ENCODE measurements at places on chromosomes 16 and 17.
A peak's percentile ranks its signal among the peaks of the same experiment; 100 is the strongest.

- DNase-seq, result no peak
Measured at GRCh38 chr16:84045001-84045817, 2.6 kb upstream of the SLC38A8 start.

DNA sequence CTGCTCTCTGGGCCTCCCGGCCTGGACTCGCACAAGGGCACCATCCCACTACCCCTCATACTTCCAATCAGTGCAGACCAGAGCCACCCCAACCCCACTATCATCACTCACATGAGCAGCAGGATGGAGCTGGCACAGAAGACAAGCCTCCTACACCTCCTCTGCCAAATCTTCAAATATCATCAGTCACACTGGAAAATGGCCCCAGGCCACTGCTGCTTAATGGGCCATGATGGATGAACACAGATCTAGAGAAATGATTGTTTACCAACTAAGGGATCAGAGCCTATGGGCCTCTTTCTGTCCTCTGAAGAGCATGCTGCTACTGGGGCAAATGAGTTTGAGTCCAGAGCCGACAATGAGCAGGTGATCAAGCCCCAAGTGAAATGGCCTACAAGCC lies 165.5 kb downstream of the GRIN2A start:
- no peak for DNase-seq

- no peak for DNase-seq
Measured at GRCh38 chr17:27536781-27537180, 80.5 kb downstream of the KSR1 start.

DNA sequence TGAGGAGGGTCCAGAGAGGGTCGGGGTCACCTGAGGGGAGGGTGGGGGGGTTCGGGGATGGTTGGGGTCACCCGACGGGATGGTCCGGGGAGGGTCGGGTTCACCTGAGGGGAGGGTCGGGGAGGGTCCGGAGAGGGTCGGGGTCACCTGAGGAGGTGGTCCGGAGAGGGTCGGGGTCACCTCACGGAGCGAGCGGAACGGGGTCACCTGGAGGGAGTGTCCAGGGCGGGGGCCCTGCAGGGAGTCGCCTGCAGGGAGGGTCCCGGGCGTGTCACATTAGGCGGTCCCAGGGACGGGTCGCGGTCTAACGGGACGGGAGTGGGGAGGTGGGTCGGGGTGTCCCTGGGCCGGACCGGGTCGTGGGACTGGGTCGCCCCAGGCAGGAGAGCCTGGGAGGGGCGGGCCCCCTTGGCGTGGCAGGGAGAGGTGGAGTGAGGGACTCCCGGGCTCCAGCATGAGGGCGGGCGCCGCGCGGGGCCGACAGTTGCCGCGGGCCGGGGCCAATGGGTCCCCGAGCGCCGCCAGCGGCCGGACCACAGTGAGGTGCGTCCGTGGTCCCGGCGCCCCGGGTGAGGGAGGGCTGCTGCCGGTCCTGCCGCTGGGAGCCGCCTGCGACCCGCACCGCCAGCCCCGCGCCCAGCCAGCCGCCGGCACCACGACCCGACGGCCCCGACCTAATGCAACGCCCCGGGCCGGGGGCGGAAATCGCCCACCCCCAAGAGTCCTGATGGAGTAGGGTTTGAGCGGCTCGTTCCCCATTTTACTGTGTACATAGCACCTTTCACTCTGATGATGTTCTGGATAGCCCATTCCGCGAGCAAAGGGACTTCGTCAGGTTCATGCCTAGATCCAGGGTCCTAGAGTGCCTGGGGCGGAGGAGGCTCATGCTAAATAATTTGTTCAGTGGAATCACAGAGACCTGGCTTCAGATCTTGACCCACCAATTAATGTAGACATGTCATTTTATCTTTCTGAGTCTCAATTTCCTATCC lies 1.2 kb upstream of the ABCA3 start:
- DNase-seq, result no peak

DNA sequence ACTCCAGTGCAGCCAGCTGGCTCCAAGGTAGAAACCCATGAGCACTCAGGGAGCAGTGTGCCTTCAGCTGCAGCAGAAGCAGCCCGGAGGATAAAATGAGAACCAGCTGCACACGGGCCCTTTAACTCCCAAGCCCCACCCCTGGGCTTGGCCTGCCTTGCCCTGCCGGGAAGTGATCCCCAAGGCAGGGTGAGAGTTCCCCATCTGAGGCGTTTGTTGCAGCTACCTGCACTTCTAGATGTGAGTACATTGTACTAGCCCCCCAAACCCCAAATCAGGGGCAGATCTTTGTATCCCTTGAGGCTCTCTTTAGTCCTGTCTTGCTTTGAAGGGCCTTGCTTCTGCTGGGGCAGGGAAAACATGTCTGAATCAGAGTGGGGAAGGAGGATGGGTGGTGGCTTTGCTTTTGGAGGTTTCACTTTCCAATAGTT lies at the start of gene MVP:
TSS of gene MVP (plus strand) at position 192 of the 431 bp plus-strand sequence. CDS start 10,088 bp downstream, outside the sequence.
- DNase-seq, result no peak

- DNase-seq, result no peak
Measured at GRCh38 chr17:11618861-11619566, 20.7 kb downstream of the DNAH9 start.

- DNase-seq, result no peak
Measured at GRCh38 chr16:62283-62967, 8.8 kb downstream of the SNRNP25 start.

- DNase-seq, result peak; percentile 68
Measured at GRCh38 chr17:50056217-50056960, 479 bp downstream of the ITGA3 start.

- peak; percentile 84 for DNase-seq
Measured at GRCh38 chr16:31476303-31477219, 4.6 kb downstream of the TGFB1I1 start.

DNA sequence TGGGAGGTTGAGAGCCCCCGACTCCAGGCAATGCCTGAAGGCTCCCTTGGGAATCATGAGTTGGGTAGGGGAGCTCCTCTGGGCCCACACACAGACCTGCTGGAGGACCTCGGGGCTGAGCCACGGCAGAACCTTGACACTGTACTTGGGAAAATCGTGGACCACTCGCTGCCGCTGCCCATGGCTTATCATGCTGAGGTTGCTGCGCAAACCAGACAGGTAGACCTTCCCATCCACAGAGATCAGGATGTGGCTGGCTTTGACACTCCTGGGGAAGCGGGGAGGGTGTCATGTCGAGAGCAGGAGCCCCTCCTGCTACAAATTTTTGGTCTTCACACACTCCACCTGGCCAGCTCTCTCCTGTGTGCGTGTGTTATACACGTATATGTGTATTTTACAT lies 7.2 kb upstream of the LIMD2 start:
- DNase-seq, result no peak

DNA sequence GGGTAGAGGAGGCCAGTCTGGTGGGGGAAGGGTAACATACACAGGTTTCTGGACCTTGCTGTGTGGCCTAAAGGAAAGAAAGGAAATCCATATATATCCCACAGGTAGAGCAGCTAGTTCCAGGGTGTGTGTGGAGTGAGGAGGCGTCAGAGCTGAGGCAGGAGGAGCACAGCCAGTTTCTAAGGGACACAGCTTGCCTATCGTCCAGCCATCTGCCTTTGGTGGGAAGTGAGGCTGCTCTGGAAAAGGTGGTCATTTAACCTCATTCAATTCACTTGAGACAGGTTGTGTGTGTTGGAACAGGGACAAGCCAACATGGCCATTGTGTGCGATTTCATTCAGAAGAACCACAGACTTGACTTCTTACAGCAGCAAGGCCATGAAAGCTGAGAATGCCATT lies 36.9 kb upstream of the ERN1 start:
- DNase-seq, result no peak

DNA sequence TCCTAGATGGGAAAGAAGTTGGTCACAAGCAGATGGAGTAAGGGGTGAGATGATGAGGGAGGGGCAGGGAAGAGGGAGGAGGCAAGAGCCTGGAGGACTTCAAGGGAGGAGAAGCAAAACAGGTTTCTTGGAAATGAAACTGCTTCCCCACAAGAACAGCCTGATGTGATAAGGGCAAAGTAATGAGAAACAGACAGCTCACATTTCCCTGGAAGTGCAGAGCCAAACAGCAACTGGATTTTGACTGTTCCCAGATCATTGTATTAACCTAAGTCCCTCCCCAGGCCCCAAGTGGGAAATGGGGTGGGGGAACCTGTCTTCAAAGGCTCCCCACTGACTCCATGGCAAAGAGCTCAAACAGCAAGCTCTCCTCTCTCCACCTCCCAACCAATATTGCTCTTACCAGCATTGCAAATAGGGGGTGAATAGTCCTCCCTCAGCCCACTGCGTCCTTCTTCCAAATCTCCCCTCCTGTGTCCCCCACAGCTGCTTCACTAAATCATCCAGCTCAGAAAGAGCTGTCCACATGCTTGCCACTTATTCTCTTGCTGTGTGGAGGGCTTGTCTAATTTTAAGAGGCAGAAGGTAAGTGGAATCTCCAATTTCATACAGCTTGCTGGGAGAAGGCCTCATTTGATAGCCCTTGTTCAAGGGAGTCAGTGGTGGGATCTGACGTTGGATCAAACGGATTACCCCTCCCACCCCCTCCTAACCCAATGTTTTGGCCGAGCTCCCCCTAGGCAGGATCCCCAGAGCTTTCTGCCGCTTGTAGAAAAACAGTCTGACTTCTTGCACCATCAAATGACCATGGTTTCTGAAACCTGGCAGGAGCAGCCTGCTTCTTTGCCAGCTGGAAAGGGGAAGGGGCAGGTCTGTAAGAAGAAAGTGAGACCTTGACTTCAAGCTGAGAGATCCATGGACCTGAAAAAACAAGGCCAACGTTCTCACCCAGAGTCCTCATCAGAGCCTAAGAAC lies 56.3 kb upstream of the SMIM36 start:
- DNase-seq, result no peak

- peak; percentile 52 for DNase-seq
Measured at GRCh38 chr17:56786989-56787482, 46.7 kb downstream of the C17orf67 start.

DNA sequence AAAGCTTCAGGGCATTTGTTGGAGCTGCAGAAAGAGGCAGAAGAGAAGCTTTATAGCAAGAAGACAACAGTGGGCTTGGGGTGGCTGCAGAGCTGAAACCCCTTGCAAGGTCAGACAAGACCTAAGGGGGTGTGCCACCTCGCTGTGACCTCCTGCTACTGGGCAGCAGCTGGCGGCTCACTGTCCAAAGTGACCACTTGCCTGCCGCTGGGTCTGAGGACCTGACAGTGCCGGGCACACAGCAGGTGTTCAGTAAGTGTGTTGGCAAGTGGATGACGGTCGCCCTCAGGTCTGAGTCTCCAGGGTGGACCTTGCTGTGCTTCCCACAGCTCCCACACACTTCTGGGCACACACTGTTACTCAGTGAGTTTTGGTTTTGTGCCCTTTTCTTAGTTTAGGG lies 336.5 kb downstream of the C16orf95 start:
- DNase-seq, result no peak

- DNase-seq, result no peak
Measured at GRCh38 chr16:4319454-4320421, 3.9 kb downstream of the GLIS2 start.

GRCh38 chr17:56761387-56761786 lies 72.3 kb downstream of the C17orf67 start:
- no peak for DNase-seq

GRCh38 chr17:37789771-37790541 lies 45.1 kb upstream of the HNF1B start:
- DNase-seq, result no peak

GRCh38 chr17:5631958-5632590 lies 47.8 kb upstream of the NLRP1 start:
- DNase-seq, result no peak

DNA sequence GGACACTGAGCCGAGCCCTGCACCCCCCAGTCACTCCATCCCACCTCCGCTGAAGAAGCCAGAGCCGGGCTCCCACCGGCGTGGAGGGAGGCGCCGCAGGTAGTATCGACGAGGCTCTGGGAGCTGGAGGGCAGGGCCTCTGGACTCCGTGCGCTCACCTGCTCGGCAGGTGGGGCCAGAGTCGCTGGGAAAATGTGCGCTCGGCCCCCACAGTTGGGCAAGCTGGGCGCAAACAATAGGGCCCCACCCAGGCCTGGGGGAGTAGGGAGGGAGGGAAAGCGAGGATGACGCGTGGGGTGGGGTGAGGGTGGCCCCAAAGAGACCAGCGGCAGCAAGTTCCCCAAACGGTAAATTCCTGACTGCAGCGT lies 668 bp downstream of the JUP start:
- DNase-seq, result no peak

- DNase-seq, result no peak
Measured at GRCh38 chr16:25063102-25063501, 47.9 kb upstream of the ARHGAP17 start.

GRCh38 chr17:42563950-42564349 lies 2.0 kb downstream of the COASY start:
- DNase-seq, result no peak

- DNase-seq, result no peak
Measured at GRCh38 chr16:75238132-75238852, 13.1 kb downstream of the BCAR1 start.

DNA sequence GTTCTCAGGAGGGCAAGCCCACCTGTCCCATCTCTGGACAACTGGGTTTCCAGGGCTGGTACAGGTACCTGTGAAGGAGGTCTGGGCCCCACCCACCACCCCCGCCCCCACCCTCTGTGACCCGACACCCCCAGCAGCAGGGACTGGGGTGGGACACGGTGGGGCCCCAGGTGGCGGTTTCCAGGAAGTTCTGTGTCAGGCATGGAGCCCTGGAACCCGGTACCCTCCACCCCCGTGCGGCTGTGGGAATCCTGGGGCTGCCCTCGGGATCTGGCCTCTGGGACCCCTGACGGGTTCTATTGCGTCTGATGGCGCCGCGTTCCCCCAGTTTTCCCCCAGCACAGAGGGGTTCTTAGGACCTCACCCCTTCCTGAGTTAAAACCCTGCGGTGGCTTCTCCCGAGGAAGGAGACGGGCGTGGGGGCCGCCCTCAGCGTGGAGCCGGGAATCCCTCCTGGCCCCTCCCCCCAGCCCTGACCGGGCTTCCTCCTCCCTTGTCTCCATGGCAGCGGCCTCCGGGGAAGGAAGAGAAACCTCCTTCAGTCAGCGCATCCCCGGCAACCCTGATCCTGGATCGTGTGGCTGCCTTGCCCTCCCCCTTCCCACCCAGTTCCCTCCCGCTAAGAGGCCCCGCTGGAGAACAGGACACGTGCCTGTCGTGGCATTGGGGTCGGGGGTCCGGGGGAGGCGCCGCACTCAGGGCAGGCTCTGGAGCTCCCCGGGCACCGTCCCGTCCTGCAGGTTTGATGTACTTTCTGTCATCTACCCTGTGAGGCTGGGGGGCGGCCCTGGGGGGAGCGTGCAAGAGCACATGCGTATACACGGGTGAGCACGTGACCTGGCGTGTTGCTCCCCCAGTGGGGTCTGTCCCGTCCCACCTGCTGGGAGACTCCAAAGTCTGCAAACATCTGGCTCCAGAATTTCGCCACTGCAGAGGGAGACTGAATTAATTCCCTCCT lies 30.3 kb downstream of the CACNA1H start:
- no peak for DNase-seq

DNA sequence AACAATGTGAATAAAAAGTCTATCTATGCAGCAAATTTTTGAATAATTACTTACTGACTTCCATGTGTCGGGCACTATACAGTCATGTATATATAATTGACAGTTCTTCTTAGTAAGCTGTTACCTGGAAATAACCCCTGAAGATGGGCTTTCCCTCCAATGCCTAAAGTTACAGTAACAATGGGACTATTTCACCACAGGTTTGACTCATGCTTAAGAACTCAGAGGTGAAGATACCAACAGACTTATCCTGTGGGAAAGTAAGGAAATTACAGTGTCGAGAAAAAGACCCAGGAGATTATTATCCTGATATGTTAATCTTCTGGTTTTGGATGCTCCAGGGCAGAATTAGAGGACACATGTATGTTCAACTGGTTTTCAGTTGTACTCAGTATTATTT lies 601.5 kb upstream of the SOX9 start:
- DNase-seq, result no peak

All from stimulated activated CD4-positive, alpha-beta T cell treated with anti-CD3 and anti-CD28 coated beads, Interleukin-12 subunit alpha, Interleukin-12 subunit beta, amount 100 ng/mL, for 48 hours (primary cell).